ENCODE measurements at places on chromosomes 5 and 9.

GRCh38 chr5:156715287-156715686 lies 134.8 kb upstream of the PPP1R2B start:
- no peak for DNase-seq

GRCh38 chr9:123749580-123750202 lies 180.2 kb downstream of the DENND1A start:
- DNase-seq: no peak

DNA sequence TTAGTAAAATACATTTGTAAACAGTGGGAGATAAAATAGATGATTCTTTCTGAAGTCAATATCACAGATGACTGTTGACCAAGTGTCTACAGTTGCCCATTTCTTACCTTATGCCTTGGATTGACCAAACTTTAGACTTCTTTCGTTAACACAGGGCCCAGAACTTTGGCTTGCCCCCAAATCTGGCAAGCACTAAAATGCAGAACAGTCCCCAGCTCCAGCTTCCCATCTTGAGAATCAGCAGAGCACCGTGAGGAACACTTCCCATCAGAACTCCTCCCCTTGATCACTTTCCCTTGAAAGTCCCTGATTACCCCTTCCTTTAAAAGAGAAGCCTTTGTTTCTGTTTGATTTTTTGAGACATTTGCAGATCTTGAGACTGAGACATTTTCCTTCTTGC lies 1039.9 kb downstream of the TLE1 start:
- no peak for DNase-seq

GRCh38 chr5:6470672-6471071 lies 22.0 kb downstream of the UBE2QL1 start:
- DNase-seq: no peak

DNA sequence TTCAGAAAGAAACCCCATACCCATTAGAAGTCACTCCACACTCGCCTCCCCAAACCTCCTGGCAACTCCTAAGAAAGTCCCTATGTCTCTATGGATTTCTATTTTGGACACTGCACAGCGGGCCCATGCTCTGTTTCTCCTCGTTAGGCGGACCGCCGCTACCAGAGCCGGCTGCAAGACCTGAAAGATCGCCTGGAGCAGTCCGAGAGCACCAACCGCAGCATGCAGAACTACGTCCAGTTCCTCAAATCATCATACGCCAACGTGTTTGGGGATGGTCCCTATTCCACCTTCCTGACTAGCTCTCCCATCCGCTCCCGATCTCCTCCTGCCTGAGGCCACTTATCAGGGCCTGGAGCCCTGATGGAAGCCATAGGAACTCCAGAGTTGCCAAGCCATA lies 4.6 kb upstream of the GLE1 start:
- DNase-seq: no peak

GRCh38 chr9:38233343-38233742 lies 159.2 kb upstream of the ALDH1B1 start:
- DNase-seq: no peak

DNA sequence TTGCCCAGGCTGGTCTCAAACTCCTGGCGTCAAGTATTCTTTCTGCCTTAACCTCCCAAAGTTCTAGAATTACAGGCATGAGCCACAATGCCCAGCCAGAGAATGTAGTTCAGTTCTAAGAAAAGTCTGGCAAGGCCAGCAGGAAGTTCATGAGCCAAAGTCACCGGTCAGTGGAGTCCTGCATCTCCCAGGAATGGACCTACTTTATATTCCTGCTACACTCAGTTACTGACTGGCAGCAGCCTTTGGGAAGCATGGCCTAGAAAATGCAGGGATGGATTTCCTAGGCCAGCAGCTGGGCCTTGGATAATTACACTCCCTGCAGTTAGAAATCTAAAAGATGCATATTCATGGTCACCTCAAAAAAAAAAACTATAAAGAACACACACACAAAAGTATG lies 135.7 kb downstream of the CAAP1 start:
- DNase-seq: no peak

GRCh38 chr9:6098431-6098830 lies 83.0 kb upstream of the RANBP6 start:
- no peak for DNase-seq

DNA sequence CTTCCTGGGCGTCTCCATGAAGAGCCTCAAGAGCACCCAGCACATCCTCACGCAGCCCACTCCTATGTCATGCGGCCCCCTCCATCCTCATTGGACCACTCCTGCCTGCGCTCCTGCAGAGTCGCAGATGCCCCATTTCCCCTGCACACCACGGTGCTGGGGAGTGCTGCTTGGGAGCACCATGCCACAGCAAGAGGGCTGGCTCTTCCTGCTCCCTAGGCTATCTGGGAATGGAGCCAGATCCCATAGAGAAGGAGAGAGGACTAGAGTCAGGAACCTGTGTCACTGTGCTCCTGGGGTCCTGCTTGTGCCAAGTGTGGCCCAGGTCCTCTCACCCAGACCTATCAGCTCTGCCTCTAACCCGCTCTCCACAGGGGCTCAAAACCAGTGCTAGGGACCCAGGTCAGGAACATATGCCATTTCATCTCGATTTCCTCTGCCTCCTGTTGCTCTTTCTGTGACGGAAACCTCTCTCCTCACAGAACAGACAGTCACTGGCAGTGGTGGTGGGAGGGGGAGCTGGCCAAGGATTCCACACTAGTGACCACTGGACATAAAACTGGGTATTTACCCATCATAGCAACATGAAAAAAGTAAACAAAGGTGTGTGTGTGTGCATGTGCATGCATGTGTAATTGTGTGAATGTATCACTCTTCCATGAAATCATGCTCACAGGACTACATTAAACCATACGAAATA lies 178.4 kb downstream of the TTLL11 start:
- no peak for DNase-seq

DNA sequence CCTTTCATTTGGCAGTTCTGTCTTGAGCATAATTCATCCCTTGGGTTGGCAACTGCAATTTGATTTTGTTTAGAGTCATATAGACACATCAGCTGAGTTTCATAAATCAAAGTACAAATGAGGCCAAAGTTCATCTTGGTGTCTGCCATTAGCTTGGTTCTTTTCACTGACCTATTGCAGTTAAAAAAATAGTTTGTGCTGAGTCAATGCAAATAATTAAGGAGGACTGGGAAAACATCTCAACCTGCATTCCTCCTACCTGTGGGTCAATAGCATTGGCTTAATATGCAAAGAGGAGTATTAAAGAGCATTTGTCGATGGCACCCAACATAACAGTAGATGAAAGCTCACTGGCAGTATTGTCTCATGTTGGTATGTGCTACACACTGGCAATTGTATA lies 1.6 kb downstream of the PKD2L2 start:
- no peak for DNase-seq

DNA sequence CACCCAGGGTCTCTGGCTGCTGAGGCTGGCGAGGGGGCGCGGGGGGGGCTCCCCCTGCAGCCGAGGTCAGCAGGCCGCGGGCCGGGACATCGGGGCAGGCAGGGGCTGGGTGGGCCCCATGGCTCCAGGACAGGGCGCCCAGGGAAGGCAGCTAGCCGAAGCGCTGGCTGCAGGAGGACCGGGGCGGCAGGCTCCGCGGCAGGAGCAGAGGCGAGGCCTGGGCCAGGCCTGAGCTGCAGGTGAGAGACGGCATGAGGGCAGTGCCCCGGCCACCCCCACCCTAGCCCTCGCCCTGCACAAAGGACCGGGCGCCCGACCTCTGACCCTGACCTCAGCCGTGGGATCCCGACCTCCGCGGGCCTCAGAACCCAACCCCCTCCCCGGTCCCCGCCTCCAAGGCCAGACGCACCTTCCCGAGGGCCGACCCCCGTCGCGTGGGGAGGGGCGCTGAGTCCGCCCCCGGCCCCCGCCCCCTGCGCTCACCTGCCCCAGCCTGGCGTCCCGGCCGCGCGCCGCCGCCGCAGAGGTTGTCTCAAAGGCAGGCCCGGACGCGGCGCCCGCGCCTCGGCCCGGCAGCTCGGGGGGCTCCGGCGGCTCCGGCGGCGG lies 431 bp downstream of the RNF208 start:
- no peak for DNase-seq

DNA sequence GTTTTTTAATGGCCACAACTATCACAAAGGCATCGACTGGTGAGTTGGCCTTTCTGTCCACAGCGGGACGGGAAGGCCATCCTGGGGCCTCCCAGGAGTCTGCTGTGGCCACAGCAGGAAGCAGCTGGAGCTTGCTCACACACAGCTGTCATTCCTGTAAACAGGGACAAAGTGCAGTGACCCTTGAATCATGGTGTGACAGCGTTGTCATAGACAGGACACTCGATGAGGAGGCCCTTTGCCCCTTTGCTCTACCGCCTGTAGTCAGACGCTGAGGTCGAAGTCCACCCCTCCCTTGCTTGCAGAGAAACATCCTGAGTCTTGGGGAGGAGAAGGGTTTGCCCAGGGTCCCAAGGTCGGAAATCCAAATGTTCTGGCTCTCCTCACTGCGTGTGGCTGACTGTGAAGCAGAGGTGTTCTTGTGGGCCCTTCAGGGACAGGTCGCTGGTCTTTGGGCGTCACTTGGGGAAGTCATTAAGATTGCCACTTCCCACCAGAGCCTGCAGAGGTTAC lies 35.1 kb downstream of the NDST1 start:
- DNase-seq: no peak

- no peak for DNase-seq
These were observed 551.5 kb upstream of the TLE4 start for GRCh38 chr9:79020276-79020675.

Measured in esophagus squamous epithelium (tissue), 5 donors.